ENCODE measurements at places on chromosomes 7 and 10.

DNA sequence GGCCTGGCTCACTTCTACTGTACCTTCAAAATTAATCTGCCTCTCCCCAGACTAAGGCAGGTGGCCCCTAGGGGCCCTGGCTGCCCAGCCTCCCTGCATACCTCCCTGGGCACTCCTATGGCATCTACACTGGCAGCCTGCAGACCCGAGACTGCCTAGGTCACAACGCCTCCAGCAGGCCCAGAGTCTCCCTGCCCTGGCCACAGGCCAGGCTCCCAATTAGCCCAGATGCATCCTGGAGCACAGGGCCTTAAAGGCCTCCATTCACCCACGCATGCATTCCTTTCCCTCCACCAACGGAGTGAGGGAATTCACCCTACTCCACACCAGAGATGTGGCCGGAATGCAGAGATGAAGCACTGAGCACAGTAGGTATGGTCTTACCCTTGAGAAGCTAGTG lies 1.9 kb downstream of the CHAT start:
- no peak for DNase-seq

DNA sequence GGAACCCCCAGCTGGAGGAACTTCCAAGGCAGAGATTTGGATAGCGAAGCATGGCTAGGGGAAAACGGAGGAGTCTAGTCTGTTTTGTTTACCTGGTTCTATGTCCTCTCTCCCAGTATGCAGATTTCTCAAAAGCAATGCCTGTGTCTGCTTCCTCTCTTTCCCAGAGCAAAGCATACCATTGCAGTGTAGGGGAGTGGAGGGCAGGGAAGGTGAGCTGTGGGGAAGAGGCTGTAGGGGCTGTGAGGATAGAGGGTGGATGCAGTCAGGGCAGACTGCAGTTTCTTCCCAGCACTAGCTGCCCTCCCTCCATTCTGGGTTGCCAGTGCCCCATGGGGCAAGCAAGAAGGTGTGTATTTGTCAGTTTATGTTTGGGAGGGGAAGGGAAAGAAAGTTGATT lies 16.9 kb upstream of the TSPAN14 start:
- no peak for DNase-seq

GRCh38 chr7:1031716-1032455 lies 12.5 kb upstream of the GPR146 start:
- no peak for DNase-seq

DNA sequence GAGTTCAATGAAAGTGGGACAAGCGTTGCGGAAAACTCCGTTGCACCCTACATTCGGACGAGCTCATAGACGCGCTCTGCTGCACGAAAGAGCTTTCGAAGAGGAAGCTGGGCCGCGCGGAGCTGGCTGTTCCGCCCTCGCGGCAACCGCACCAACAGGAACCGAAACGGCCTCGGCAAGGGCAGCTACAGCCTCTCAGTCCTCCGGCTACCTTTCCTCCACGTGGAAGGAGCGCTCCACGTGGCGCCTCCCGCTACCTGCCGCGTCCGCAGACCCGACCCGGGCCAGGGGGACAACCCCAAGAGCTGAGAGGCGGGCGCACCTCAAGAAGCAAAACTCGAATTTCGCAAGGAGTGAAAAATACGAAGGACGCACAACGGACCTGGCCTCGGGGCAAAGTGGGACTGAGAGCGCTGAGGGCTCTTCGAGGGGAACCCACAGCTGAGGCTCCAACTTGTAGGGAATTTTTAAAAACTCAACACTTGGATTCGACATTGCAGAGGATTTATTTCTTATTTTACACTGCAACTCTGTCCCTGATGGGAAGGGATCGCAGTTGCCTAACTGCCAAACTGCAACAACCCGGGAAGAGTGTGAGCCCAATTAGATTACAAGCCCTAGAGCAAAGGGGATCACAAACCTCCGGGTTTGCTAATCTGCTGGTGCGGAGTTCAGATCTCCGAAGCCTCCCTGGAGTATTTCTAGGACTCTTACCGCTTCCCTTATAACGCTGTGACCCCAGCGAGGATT lies 1.4 kb downstream of the HPSE2 start:
- DNase-seq, result no peak

DNA sequence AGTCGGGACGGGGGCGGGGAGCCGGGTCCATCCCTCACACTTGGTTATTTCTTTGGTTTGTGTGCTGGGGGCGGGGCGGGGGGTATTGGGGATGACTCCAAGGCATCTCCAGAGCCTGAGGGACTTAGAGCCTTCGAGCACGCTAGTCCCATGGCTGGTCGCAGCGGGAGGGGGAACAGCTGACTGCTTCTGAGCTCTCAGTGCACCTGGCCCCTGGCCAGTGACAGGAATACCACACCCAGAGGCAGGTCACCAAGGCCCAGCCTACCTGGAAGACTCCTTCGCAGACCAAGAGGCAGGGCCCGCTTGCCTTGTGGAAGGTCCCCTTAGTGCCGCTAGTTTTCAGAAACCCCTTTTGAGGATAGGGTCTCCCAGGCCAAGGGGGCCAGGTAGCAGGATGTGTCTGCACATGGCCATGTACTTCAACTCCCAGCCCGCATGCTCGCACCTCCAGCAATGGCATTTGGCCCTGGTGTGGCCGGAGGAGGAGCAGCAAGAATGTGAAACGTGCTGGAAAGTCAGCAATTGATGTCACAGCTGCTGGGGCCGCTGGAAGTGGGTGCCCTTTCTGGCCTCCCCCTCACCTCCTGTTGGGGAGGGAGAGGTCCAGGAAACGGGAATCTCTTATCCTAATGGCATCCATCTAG lies 40.3 kb downstream of the AGAP3 start:
- no peak for DNase-seq

DNA sequence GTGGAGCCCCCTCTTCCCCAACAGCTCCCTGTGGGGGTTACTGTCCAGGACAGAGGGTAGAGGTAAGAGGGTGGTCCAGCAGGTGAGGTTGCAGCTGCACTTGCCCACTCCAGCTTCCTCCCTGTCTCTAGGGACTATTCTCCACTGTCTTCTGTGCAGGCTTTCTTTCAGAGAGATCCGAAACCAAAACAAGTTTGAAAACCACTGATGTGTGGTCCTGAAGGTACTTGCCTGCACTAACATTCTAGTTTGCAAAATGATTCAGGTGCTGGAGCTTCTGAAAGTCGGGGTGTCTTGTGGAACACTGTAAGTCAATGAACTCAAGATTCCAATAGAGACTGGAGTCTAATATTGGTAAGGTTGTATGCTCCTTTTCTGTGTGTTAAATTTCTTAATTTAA lies 63.1 kb downstream of the BLNK start:
- no peak for DNase-seq

DNA sequence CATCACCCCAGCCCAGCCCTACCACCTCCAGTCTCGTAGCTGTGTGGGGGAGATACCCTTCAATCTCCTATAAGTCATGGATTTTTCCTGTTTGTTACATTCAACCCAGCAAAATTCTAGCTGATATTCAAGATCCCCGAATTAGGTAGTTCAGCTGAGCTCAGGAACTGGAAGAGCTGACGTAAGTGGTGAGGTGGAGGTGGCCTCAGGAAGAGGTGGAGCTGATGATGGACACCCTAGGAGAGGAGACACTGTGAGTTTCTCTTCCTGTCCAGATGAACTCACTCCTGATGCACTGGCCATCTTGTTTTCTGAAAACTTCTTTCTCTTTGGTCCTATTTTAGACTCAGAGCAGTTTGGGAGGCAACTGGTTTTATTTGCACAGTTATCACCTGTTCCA lies 90.5 kb upstream of the PITRM1 start:
- DNase-seq, result no peak

- no peak for DNase-seq
Observed at GRCh38 chr7:152504816-152505215, 69.0 kb upstream of the KMT2C start.

DNA sequence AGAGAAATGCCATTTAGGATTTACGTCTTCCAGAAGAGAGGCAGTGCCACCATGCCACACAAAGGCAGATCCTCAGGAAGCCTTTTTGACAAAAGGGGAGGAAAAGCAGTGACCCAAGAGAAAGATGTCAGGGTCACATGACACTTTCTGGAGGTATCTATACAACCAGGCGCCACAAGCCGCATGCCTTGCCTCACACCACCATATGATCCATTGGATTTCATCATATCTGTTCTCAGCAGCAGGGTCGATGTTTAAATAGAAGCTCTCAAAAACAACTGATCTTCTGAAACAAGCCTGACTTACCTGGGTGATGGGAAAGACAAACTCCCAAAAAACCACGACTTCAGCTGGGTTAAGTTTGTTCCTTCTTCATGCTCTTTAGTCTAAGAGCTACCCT lies 52.5 kb upstream of the UNC5B start:
- DNase-seq, result no peak

DNA sequence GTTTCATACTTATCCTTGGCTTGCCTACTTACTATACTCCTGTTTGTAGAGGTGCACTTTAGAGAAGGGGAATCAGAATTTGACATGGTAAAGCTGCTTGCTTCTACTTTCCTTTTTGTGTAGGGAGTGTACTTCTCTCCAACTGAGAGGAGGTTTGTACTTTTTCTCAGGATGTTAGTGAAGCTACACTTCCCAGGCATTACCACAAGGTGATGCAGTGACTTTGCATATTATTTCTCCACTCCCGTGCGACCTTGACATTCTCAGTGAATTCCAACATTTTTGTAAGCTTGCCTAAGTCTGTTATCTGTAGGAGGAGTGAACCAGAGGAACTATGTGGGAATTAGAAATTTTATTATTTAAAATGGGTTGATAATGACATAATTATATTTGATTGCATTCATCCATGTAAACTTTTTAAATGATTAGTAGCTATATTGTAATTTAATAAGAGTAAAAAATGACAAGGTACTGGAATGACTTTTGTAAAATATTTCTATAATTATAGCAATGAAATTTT lies 5.2 kb downstream of the TAX1BP1 start:
- DNase-seq, result no peak

DNA sequence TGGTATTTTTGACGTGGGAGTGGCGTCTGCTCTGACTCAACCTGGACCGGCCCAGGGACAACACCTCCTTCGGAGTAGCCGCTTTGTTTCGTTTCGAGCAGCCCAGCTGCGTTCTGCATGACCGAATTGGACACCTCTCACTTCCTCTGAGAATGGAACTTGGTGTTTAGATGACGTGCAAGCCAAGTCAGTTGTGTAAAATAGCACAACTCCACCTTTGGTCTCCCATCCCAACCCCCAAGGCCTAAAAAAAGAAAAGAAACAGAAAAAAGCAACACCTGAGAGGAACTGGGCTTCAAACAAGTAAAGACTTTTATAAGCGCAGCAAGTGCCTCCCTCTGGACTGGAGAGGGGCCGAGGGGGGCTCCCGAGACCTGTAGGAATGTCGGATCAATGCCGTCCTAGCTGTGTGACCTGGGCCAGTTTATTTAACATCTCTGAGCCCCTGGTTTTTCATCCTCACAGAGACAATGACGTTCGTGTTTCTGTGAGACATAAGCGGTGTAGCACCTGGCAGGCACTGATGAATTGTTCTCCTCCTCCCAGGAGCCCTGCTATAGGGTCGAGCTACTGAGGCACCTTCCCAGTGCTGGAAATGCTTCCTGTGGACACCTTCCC lies 52.0 kb upstream of the SMNDC1 start:
- no peak for DNase-seq

DNA sequence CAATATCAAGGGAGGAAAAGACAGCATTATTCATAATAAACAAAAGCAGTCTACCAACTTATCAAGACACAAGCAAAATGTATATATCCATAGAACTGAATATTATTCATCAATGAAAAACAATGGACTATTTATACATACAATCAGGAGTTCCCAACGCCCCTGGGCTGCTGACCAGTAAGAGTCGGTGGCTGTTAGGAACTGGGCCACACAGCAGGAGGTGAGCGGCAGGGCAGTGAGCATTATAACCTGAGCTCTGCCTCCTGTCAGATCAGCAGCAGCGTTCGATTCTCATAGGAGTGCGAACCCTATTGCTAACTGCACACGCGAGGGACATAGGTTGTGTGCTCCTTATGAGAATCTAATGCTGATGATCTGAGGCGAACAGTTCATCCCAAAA lies 71.7 kb upstream of the GPR22 start:
- no peak for DNase-seq

DNA sequence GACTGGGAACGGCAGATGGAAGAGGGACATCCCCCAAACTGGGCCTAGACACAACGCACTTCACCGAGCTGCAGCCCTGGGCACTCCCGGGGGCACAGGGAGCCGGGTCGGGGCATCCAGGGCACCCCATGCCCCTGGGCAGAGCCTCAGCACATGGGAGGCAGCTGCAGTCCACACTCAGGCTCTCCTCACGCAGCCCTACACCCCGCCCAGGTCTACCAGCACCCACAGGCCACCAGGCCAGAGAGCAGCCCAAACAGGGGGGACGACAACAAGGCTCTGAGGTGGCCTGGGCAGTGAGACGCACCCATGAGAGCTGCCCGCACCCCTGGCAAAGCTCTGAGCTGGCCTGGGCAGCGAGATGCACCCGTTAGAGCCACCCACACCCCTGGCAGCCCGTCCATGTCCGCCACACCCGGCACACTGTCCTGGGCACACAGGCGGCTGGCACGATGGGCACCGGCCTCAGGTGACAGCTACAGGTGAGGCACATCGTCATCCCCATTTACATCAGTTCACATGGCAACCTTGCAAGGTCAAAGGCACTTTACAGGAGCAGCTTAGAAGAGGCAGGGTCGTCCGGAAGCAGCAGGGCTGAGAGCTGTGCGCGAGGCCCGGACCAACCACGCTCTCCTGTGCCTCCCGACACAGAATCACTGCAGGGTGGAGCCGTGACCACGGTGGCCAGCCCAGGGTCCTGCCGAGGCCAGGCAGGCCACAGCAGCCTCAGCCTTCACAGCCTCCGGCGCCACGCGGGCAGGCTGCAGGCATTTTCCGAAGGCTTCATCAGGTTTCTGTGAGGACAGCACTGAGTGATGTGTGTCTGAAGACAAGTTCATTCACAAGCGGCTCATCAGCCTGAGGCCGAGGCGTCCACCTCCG lies 228.6 kb downstream of the MAD1L1 start:
- no peak for DNase-seq

DNA sequence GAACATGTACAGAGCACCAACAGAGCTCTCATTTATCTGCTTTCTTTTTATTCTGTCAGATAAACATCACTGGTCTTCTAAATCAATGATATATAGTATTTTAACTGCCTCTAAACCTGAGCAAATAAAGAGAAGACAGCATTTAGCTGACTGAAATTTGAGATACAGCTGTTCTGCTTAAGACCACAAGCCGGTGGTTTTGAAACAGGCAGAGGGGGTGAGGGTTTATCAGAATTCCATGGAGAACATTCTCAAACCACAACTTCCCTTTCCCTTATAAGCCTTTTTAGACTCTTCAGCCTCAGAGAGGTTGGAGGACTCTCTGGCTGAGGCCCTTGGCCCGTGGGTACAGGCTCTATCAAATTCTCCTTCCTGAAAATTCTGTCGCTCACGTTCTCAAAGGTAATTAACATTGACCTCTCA lies 87.4 kb upstream of the RSU1 start:
- DNase-seq, result no peak

- DNase-seq, result no peak
Observed at GRCh38 chr7:80785276-80785675, 133.6 kb downstream of the SEMA3C start.

- DNase-seq, result no peak
Observed at GRCh38 chr10:33612551-33612950, 278.1 kb upstream of the NRP1 start.
